ENCODE measurements at places on chromosomes 16 and 17.

DNA sequence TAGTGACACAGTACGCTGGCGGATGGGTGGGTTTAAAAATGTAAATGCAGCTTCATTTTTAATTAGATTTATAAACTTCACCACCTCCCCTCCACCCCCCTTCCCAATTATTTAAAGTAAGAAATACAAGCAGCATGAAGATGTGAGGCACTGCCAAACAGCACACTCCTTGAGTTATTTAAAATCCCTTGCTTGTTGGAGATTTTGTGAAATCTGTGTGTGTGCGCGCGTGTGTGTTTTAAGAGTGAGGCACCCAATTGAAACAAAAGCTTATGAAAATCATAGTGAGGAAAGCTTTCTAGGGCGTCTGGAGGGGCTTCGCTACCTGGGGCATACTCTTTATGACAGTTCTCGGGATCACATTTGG is 219.6 kb upstream of the IRX3 start:
- no peak for DNase-seq

GRCh38 chr17:3506054-3506453 is 30.3 kb downstream of the ASPA start:
- no peak for DNase-seq

- no peak for DNase-seq
These were observed 98.2 kb upstream of the METRNL start for GRCh38 chr17:82981141-82981730.

DNA sequence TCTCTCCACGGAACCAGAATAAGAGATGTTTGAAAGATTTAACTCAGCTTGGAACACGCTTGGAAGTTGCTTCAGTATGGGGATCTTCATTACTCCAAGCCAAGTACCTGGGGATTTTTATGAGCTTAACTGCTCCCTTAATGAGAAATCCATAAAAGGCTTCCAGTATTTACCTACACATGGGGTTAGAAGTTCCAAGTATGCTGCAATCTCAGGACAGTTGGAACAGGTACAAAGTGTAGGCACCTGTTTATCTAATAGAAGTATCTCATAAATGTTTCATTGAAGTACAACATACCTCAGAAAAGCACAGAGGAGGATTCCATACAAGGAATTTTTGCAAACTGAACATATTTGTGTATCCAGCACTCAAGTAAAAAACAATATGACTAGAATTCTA is 161.6 kb upstream of the PIRT start:
- DNase-seq: no peak

GRCh38 chr16:70777973-70778406 is 23.0 kb downstream of the VAC14 start:
- DNase-seq: no peak

DNA sequence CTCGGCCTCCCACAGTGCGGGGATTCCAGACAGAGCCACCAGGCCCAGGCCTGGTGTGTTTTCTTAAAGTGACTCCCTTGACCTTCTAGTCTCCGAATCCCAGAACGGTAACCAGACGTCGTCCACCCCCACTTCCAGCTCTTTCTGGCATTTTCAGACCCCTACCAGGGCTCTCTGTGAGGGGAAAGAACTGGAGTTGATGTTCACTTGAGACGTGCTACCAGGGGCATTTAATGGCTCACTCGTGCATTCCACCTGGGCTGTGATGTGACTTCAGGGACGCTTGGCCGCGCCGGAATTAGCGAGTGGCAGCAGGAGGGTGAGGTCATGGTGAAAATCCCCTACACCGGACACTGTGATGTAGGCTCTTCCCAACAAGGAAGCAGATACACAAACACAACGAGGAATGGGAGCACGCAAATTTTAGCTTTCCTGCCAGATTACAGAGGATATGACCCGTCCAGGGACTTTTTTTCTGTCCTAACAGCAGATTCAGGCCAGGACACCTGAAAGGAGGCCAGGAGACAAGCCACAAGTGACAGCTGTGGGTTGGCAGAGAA is 1.1 kb upstream of the GNA13 start:
- DNase-seq: no peak

- DNase-seq: no peak
These were observed 2.2 kb upstream of the PLEKHH3 start for GRCh38 chr17:42678951-42679491.

DNA sequence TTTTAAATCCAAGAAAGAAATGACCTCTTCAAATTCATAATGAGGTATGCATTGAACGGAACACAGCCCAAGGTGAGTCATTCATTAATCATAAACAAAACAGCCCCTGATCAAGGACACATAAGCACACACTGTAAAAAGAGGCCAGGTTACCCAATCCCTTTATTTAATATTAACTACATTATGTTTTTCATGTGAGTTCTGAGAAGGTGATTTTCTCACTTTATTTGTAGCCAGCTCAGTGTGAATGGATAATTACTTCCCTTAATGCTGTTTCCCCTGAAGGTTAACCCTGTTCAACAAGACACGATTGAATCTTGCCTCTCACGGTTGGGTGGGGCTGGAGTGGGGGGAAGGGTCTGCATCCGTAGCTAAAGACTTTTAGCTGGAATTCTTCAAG is 257.3 kb upstream of the SALL1 start:
- DNase-seq: no peak

GRCh38 chr17:42286411-42287221 is 1.7 kb upstream of the STAT5A start:
- no peak for DNase-seq

DNA sequence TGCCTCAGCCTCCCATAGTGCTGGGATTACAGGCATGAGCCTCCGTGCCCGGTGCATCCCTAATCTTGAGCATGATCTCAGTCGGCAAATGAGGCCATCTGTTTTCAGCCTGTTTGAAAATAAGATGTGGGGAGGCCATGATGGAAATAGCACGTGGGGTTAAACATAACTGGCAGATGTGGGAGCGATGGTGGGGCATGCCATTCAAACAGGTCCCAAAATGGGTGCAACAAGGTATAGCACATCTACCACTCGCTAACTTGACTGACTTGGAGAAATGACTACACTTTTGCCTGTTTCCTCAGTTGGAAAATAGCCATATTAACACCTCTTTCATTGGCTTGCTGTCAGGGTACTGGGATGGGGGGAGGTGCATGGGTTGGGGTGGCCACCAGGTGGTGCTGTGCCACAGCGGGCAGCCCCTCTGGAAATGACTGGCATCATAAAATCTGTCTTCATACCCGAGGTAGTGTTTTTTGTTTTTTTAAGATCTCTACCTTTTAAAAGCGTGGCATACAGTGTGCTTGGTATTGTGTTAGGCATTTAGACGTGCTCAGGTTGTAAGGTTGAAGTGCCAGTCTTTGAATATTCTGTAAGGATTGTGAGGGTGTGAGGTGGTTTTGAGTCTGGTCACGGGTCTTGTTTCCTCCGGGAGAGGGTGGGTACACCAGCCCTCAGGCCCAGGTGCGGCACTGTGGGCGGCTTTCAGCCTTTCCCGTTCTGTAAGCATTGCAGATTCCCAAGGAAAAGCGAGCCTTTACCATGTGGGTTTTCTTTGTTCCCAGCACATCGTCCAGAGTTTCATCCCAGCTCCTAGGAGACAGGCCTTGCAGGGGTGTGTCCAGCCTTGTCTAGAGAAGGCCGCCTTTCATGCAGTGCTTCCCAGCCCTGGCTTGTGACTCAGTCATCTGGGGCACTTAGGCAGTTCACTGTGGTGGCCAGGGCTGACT is 2.9 kb upstream of the TTYH2 start:
- DNase-seq: peak; percentile 68

- no peak for DNase-seq
These were observed 9.5 kb downstream of the ACSF3 start for GRCh38 chr16:89103156-89103555.

DNA sequence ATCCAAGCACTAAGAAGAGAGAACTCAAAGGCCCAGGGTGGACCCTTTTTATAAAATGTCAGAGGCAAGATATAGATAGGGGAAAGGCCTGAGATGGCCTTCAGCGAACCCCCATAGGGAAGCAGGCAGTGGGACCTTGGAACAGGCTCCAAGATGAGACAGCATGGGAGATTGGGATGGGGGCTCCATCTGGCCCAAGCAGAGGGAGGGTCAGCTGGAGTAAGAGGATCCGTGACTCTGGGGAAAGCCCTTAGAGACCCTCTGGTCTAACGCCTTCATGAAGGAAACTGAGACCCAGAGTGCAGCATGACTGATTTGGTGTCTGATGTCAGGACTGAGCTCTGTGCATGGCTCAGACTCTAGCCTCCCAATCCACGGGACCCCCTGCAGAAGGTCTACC is 30.8 kb downstream of the C17orf100 start:
- DNase-seq: no peak

- no peak for DNase-seq
These were observed 56.4 kb downstream of the CNGB1 start for GRCh38 chr16:57914244-57915173.

DNA sequence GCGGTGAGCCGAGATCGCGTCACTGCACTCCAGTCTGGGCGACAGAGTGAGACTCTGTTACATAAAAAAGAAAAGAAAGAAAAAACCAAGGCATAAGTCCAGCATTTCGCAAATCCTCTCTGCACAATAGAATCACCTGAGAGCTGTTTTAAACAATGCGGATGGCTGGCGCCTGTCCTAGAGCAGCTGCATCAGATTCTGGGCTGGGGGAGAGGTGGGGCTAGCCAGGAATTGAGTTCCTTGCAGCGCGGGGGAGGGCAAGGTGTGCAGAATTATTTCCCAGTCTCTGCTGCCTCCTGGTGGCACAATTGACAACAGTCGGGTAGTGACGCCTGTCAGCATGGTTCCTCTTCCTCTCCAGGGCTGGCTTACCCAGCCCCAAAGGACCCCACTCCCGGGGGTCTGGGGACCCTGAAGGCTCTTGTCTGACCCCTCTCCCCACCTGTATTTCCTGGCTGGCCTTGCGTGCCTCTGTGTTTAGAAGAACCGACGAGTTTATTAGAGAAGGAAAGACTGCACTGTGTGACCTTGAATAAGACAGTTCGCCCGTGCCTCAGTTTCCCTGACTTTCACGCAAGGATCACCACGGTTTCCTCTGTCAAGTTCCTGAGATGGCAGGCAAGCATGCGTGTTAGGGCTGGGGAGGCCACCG is 41.1 kb upstream of the PLCG2 start:
- peak; percentile 22 for DNase-seq

- DNase-seq: no peak
These were observed 45.5 kb downstream of the OR1D5 start for GRCh38 chr17:3017936-3018335.

DNA sequence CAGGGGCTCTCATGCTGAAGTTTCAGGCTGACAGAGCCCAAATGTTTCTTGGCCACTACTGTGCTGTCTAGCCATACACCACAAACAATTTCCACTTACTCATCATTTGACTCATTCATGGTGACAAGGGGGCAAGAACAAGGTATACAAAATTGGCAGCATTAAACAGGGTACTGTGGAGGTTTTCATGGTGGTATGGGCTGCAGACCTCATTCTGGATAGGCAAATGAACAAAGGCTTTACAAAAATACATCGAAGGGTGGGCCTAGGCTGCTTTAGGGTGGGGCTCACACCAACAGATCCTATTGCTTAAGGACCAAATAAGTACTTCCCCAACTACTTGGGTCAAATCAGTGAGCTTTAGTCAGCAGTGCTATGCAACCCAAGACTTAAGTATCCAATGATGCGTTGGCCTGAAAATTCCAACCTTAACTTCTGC is 53.0 kb downstream of the N4BP1 start:
- DNase-seq: peak; percentile 29

DNA sequence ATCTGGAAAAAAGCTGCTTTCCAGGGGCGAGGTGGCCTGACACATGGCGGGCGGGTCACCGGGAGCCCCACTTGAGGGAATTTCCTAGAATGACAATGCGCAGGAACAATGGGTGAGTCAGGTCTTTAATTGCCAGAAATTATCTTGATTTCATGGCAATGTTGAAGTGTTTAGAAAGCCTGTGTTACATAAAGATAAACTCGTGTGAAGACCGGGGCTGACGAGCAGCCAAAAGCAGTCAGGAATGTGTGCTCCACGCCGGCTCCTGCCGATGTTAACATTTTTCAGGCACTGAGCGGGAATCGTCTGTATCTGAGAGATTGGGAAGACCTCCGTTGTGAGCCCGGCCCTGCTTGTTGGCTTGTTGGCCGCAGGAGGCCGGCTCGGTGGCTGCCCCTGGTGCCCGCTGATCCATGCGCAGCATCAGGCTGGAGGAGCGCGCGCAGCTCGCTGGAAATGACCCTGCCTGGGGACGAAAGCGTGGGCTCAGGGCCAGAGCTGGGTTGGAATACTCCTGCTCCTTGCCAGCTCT is 353.1 kb downstream of the FOXL1 start:
- no peak for DNase-seq

GRCh38 chr16:85720302-85720637 is 30.6 kb downstream of the C16orf74 start:
- DNase-seq: no peak

GRCh38 chr16:29912087-29912486 is 11.8 kb downstream of the ASPHD1 start:
- no peak for DNase-seq

DNA sequence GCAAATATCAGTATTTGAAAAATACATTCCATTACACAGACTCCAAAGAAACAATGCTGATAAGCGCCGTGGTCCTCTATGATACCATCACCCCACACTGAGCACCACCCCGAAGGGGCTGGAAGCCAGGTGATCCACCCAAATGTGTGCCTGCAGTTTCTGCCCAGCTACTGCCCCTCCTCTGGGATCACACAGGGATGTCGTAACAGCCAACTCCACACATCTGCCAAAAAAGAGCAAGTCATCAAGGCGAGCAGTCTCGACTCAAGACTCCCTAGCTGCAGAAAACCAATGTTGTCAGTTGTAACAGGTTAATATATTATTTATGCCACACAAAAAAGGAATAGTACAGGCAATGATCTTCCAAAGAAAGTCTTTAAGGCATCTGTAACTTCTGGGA is 21.0 kb downstream of the CYB5D2 start:
- no peak for DNase-seq

GRCh38 chr16:57846078-57846697 is 43.9 kb upstream of the KIFC3 start:
- no peak for DNase-seq

DNA sequence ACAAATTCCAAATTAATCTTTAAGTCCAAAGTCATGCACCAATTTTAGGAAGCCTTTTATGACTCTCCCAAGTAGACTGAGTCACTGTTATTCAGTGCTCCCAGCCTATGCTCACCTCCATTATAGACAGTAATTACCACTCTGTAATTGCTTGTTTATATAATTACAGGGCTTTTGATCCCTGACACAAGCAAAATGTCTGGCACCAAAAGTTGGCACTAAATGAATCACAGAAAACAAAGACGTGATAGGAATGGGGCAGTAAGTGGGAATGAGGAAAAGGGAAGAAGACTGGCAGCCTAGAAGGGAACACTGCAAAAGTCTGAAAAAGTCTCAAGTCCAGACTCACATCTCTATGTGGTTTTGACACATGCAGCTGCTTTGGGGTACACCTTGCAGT is 94.1 kb downstream of the SLC39A11 start:
- DNase-seq: no peak

GRCh38 chr16:29903590-29903989 is 3.3 kb downstream of the ASPHD1 start:
- DNase-seq: no peak

GRCh38 chr16:17364319-17365210 is 106.2 kb downstream of the XYLT1 start:
- DNase-seq: no peak

GRCh38 chr17:44191941-44192496 is 5.2 kb downstream of the TMUB2 start:
- no peak for DNase-seq

- no peak for DNase-seq
These were observed 2.3 kb downstream of the PAFAH1B1 start for GRCh38 chr17:2595716-2596115.

GRCh38 chr17:46773221-46773605 is 45.3 kb downstream of the WNT3 start:
- DNase-seq: no peak
